HepG2 (cell line): ENCODE measurements at places on chromosomes 4 and X. TPM values are rescaled to one million over a fixed set of nuclear protein-coding genes. Genes with fewer than 3 reads are reported as not detected.

PLCXD1 gene
- 87.7 and 111 TPM in 2 replicates for total RNA-seq

CENPVL1 gene
- not detected in 2 replicates for total RNA-seq

REPS2 gene
- 0.58 and 0.84 TPM in 2 replicates for total RNA-seq

HELT gene
- total RNA-seq: not detected in 2 replicates

DRP2 gene
- 0.03 and 0.04 TPM in 2 replicates for total RNA-seq

NALF2 gene
- total RNA-seq: 3.0 and 4.0 TPM in 2 replicates

NHSL2 gene
- not detected in 2 replicates for total RNA-seq

MAGEC1 gene
- total RNA-seq: not detected in 2 replicates

AFP gene
- total RNA-seq: 4,406 and 9,434 TPM in 2 replicates

SRPK3 gene
- 0.22 TPM in 1 of 2 replicates, not detected in the other for total RNA-seq

MRFAP1L1 gene
- total RNA-seq: 76.6 and 124 TPM in 2 replicates

IL2RG gene
- total RNA-seq: not detected in 2 replicates

DNA sequence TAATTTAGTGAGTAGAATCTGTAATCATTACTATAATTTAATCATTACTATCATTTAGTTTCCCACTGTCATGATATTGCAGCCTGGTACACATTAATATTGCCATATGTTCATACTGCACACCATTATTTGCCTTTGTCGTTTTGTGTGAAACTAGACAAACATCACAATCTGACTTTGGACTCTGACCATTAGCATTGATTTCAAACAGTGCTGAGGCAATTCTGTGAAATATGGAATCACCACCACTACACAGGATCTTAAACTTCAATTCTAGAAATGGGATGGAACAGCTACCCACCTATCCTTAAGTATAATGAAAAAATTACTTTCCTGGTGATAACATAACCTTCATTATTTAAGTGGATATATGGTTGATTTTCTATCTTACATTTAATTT lies 98.3 kb downstream of the SORBS2 start:
- DNase-seq: peak; percentile 88

DNA sequence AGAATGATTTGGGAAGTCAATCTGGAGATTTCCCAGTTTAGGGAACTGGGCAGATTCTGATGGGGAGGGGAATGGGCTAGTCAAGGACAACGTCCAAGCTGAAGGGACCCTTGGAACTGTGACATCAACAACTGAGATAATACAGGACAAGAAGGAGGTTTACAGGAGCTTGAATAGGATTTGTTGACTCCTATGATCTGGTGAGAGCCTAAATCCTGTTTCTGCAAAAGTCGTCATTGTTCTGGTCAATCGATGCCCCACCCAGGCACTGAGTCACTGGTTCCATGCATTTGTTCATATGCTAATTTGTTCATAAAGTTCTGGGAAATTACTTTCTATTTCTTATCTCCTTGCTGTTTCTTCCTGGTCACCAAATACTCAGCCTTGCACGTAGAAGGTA lies 15.3 kb upstream of the PDGFRA start:
- DNase-seq: no peak

GRCh38 chrX:1388651-1389050 lies 3.3 kb downstream of the SLC25A6 start:
- no peak for DNase-seq

DNA sequence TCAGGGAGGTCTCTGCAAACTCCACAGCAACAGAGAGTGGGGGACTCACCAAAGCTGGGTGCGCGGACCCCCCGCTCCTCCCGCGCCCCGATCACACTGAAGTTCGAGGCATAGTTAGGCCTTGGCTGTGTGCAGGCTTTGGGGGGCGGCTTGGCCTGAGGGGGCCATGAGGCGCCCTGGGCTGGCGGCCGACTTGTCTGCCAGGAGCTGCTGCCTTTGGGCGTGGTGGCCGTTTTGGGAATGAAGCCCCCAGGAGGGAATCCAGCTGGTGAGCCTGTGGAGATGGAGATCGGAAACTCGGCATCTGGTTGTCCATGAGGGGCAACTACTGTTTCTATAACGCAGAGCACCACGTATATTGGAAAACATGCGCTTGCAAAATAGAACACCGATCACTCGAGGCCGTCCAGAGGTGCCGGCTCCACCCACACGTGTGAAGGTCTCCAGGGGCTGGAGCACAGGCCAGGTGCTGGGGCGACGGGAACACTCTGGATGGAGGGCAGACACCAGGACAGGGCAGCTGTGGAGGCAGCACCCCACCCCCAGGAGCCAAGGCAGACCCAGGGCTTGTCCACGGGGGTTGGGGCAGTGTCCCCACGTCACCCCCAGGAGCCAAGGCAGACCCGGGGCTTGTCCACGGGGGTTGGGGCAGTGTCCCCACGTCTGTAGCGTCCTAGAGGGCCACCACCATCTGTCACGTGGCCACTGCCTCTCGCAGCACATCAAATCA lies 25.9 kb upstream of the CPLX1 start:
- no peak for DNase-seq

- no peak for DNase-seq
Observed at GRCh38 chrX:126820700-126821420, 1.3 kb downstream of the PRR32 start.

DNA sequence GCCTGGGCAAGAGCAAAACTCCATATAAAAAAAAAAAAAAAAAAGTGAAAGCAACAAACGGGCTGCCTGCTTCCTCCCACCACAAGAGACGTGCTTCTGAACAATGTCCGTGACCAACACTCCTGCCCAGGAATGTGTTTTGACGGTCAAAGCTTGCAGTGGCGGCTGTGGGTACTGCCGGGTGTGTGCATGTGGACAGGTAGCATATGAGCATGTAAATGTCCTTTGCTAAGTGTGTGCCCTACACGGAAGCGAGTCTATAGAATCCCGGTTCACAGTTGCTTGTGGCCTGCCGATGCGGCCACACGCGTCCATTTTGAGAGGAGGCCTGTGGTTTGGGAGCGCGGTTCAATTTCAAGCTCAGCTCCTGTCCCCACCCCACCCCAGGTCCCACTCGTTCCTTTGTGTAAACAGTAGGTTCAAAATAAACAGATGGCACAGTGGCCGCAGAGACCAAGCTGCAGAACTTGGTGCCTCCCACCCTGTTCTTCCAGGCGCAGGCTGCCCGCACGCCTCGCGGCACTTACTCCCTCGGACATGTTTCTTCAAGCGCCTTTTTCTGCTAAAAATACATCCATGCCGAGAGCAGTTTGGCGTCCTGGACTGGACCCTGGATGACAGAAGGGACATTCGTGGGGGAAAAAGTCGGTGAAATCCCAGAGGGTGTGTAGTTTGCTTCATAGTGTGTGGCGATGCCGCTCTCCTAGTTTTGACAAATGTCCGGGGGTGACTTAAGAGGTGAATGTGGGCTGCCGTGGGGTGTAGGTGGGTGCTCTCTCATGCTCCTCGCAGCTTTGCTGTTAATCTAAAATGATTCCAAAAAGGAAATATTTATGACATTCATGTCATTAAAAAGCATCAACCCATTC lies 11.5 kb upstream of the NKX1-1 start:
- DNase-seq: peak; percentile 29

- DNase-seq: no peak
Observed at GRCh38 chr4:74394476-74395136, 29.7 kb downstream of the EREG start.

DNA sequence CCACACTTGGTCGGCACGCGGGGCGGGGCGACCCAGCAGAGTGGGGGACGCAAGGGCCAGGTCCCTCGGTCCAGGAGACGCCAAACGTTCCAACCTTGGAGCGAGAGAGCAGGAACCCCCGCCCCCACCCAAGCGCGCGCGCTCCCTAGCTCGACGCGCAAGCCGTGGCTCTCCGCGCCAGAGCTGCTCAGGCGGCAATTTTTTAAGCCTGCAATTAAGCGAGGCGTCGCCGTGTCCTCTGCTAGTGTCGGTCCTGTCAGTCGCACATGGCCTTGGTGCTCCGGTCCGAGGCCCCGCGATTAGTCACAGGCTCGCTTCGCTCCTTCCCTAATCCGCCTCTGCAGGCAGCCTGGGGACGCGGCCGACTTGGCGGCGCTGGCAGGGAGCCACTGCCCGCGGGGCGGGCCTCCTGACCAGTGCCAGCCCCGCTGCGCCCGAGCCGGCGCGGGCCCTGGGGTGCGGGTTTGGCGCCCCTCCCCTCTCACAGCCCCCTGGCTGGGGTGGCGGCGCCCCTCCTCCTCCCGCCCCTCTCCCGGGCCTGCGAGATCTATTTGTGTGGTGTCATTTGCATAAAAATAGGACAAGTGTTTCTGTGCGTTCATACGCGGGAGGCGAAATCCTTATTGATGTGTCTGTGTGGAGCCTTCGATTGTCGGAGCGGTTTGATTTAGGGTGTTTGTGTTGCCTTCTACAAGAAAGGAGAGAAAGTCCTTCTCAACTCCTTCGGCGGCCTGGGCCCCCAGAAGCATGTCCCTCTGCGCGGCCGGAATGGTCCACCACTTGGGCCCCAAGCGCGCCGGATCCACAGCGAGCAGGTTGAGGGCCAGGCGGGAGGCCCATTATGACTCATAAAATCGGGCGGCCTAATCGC lies 9.8 kb upstream of the BCOR start:
- DNase-seq: no peak

DNA sequence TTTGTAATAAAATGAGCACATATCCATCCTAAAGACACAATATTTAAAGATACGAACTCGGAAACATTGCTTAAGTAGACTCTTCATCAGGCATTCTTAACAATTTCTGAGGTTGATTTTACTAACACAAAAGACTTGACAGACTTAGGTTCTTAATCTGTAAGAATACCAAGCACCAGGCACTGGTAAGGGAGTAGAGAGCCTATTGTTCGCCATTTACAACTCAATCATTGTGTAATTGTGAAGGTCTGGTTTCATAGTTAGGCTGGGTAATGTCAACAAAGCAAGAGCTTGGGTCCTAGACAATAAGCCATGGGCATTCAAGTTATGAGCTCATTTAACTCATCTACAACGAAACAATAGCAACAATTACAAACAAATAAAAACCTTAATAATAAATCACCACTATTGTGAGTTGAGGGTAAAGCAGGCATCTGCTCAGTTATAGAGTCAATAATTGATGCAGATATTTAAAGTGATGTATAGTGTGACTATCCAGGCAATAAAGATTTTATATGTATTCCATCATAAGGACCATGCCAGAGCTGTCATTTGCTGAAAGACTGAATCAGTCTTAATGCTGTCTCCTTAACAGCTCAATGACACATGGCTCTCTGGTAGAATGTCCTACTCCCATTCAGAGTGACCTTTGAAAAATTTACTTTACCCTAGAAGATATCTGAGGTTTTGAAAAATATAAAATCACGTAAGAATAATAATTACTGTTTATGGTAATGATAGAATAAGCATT lies 664.0 kb upstream of the PCDH7 start:
- DNase-seq: no peak

DNA sequence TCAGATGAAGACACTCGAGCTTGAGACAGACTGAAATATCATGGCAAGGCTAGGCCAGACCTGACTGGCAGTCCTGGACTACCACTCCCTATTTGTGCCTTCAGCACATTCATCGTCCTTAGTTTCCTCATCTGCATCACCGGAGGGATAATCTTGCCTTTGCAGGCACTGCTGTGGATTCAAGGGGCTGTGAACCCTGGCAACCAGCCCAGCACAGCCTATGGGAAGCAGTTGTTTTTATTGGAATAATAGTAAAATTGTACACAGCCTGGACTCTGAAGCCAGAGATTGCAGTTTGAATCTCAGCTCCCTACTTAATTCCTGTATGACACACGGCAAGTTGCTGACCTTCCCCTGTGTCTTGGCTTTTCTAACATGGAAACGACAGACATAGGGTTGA lies 161.0 kb downstream of the NSUN7 start:
- DNase-seq: no peak

DNA sequence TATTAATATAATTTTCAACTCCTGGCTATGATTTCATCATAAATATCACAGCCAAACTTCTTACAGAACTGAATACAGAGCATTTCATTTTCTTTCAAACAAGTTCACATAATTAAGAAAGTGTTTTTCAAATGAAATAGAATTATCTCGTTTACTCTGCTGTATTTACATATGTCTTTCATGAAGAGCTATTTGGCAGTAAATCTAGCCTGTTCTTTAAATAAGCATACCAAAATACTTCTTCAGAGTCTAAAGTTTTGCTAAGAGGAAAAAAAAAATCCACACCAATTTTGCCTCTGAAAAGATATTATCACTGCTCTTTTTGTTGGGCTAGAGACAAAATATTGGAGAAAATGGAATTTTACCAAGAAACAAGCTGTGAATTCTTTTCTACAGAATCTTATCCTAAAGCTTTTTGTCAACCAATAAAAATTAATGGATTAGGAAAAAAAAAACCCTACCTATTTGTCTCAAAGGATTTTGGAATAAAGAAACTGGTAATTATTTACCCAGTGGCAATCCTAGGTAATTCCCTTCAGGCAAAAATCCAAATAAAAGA lies 287.9 kb upstream of the NR3C2 start:
- no peak for DNase-seq

- DNase-seq: no peak
Observed at GRCh38 chr4:139919004-139919403, 235.0 kb downstream of the MAML3 start.

DNA sequence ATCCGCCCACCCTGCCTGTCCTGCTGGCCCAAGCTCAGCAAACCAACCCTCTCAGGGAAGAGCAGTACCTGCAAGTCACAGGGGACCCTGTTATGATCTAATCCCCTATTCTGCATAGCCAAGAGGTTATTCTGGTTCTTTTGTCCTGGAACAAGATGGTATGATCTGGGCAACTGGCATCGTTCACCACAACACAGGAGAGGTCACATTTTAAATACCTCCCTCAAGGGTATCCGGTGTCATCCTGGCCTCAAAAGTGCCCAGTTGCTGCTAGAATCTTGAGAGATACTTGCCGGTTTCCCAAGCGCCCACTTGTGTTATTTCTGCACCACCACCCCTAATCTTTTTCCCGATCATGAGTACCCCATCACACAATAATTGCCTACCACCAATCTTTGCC lies 497.5 kb downstream of the BCOR start:
- DNase-seq: no peak
